Caki2 (cell line): ENCODE measurements at places on chromosomes 13 and 19.

DNA sequence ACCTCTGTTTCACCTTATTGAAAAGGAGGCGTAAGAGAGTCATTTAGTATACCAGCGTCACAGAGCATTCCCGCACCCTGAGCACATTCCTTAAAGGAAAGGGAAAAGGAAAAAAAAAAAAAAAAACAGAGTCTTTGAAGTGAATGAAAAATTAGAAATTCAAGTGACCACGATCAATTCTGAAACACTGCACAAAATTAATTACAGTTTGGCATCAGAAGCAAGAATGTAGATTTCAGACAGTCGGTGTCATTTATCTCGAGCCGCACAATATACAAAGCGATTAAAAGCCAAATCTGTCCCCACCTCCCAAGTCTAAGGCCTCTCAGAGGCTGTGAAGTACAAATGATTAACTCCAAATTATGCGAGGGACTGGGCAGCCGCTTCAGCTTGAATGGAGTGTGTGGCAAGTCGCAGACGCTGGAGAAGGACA, 173.7 kb upstream of the ZNF507 start:
- no peak for DNase-seq

- no peak for DNase-seq
These were observed 21.9 kb downstream of the CDC16 start for GRCh38 chr13:114256547-114256946.

DNA sequence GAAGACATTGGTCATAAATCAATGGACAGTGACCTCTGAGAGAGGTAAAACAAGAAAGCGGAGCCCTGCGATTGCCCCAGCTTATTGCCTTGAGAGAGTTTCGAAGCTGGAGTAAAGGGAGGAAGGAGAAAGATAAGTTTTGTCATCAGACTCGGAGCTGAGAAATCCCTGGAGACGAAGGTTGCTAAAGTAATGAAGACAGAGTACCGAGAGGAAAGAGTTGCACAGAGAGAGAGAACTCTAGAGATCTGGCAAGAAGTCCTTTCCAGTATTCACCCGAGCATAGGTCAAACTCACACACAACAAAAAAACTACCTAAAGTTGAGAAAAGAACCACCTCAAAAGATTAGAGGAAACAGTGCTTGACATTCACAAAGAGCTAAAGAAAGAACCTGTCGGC, 472.0 kb downstream of the DACH1 start:
- DNase-seq = no peak

DNA sequence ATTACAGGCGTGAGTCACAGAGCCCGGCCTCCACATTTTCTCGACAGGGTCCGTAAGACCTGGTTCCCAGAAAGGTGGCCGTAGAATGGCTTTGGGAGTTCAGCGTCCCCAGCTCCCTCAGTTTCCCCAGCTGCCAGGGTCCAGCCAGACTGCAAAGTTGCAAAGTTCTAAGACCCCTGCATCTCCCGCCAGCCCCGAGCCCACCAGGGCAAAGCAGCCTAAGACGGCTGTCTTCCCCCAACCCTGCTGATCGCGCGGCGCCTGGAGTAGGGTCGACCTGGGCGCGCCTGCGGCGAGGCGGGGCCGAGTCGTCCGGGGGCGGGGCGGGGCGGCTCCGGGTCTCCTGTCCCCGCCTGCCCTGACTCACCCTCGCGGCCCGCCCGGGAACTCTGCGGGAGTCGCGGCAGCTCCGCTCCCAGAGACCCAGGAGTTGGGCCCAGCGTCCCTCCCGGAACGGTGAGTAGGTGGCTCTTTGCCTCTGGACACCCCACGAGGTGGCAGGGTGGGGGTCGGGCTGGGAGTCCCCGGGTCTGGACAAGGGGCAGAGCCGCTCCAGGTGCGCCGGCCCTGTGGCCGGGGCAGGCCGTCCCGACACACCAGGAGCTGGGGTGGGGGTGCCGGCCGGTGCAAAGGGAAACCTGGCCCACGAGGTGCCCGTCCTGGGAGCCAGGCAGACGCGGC, at the start of gene LRRC8E:
TSS of gene LRRC8E (plus strand) at position 366 of the 681 bp plus-strand sequence. CDS start 7,094 bp downstream, outside the sequence.
- DNase-seq = peak; percentile 39

DNA sequence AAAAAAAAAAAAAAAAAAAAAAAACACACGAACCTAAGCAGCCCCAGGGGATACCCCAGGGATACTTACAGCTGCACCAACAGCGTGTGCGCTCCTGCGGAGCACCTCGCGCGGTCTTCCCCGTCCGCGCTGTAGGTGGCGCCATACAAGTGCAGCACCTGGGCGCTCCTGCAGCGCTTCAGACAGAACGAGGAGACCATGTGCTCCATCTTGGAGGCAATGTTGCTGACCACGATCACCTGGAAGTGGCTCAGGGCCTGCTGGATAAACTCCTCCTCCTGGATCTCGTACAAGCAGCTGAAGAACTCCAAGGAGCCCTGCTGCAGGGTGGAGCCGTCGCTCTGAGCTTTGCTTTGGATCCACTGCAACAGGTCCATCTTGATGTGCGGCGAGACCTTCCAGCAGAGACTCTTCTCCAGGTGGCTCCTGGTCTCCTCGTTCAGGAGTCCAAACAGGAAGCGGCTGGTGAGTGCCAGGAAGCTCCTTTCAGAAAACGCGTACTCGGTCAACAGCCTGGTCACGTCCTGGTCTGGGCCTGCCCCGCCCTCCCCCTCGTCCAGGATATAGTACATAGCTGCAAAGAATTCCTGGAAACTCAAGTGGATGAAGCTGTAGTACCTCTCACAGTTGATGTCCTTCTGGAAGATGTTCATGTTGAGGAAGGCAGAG, 14.5 kb downstream of the NLRP12 start:
- DNase-seq = no peak

DNA sequence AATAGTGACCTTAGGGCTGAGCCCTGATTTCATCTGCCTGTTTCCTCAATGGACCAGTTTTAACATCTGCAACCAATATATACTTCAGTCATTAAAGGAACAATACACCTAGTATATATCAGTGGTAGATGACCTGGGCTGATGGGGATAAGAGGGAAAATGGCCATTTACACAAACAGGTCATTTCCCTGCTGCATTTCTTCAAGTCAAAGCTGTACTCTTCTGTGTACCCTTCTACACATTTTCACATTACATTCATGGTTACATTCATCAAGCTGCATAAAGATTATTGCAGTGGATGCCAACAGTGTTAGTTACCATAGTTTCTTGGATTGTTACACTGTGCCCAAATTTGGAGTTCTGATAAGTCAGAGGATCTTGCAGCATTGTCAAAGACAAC, 81.2 kb upstream of the RAP2A start:
- no peak for DNase-seq

DNA sequence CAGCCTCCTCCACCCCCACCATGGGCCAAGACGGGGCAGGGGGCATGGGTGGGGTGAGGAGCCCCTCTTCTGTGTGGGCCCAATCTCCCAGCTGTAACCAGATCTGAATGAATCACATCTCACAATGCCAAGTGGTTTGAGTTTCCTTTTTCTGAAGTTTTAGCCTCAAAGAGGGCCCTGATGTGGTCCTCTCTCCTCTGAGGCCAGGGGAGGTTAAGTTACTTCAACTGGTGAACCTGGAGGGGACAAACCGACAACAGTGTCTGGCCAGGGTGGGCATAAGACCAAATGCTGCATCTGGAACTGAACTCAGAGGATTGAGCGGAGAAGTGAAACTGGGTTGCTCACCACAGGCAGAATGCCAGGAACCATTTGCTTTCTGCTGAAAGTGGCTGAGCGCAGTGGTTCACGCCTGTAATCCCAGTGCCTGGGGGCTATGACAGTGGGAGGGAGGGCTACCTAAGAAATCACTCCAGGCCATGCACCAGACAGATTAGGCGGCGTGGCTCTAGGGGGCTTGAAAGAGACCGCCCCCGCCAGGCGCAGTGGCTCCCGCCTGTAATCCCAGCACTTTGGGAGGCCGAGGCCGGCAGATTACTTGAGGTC, 15.4 kb upstream of the IRGC start:
- no peak for DNase-seq

- DNase-seq = no peak
These were observed 18.7 kb downstream of the MEX3D start for GRCh38 chr19:1549332-1549945.

DNA sequence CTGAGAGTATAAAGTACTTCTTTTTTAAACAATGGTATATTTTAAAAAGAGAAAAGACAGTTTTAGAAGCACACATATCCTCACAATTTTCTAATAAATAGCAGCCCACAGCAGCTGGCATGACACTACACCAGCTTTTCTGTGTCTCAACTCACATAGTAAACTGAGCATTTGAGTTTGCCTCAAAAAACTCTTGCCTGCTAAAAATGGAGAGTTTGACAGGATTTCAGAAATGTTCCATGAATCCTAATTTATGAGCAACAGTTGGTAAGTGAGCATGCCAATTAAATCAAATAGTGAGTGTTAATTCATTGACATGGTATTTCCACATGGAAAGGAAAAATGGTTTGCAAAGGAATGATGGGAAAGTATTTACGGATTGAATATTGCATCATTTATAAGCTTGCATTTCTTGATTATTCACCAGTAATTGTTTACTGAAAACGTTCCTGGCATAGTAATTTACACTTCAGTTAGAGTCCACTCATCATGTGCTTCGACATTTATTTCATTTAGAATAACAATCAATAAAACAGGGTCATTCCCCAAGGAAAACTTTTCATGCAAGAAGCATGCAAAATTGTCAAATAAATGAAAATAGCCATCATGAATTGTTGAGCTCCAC, 323.0 kb downstream of the EFNB2 start:
- DNase-seq = no peak

- no peak for DNase-seq
These were observed 19.1 kb downstream of the TMEM150B start for GRCh38 chr19:55305983-55306562.

DNA sequence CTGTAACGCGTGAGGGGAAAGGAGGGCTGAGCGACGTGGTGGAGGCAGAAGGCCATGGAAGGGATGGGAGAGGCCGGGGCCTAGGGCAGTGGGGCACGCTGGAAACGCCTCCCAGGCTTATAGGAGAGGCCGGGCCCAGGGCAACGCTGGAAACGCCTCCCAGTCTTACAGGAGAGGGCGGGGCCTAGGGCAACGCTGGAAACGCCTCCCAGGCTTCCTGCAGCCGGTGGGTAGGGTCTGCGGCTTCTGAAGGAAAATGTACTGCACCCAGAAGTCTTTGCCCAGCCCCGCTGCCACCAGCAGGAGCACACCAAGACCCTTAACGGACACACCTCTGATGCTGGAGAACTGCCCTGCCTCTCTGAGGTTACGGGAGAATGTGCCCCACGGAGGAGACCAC, 9.1 kb downstream of the CACTIN start:
- DNase-seq = no peak

DNA sequence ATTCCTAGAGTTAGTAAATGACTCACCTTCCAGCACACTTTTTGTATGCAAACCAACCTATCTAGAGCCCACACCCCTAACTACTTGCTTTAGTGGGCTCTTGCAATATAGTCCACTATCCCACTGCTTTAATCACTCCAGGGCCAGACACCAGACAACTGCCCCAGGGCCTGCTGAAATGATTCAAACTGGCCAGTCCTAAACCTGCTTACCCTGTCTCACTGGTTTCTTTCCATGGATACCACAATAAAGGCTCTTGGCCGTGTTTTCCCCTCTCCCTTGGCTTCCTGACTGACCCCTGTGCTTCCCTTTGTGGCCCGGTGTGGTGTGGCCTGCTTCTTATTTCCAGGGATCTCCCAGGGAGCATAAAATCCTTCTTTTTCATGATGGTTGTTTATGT, 14.6 kb downstream of the HS6ST3 start:
- no peak for DNase-seq

DNA sequence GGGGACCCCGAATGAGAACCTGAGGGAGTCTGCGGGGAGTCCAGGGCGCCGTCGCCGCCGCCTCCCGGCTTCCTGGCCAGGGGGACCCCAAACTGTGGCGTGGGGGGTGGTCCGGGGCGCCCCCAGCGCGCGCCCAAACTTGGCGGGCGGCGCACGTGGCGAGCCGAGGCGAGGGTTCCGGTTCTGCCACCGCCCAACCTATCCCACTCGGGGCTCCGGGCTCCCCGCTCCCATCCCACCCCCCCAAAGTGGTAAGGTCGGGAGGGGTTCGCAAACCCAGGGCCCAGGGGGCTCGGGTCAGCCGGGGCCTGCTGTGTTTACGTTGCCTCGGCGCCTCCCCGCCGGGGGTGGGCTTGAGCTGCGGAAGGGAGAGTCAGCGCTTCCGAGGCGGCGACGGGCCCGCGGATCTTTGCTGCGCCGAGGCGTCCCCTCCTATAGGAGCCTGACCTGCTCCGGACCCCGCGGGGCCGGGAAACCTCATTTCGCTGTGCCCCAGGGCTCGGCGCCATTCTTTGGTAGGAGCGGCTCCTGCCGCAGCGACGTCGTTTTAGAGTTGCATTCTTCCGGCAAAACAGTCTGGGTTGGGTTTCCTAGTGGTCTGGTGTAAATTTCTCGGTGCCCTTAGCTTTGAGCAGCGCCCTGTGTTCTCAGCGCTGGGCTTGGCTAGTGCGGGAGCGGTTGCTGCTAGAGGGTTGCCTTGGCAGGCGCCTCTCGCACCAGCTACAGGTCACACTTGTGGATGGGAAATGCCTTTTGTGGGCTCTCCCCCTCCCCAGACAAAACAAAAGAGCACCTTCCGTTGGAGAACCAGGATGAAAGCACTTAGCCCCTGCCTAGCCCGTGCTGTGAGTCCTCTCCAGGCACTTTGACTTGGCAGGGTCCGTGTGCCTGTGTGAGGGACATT, 1.2 kb downstream of the DAZAP1 start:
- no peak for DNase-seq

GRCh38 chr19:13887517-13887916, 10.6 kb downstream of the NANOS3 start:
- no peak for DNase-seq

GRCh38 chr13:40341096-40341471, 325.4 kb downstream of the FOXO1 start:
- no peak for DNase-seq

DNA sequence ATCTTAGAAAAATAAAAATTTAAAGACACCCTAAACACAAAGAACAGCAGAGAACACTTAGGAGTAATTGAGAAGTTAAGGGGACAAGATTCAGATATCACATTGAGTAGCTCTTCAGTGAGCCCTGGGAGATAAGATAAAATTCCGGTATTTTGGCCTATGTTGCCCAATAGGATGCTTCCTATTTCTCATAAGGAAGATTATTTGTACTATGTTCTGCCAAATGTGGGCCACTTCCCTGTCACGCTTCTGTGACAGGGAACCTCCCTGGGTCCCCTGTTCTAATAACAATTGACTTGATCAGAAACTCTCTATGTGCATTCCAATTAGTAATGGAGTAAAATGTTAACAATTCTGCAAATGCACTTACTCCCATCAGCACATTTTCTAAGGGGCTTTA, 310.7 kb downstream of the MYO16 start:
- no peak for DNase-seq

- DNase-seq = no peak
These were observed 1525.4 kb downstream of the SLITRK1 start for GRCh38 chr13:82356667-82357410.

GRCh38 chr13:99617474-99618255, 116.4 kb downstream of the TM9SF2 start:
- DNase-seq = peak; percentile 7

GRCh38 chr19:29812881-29813275, 1.1 kb downstream of the CCNE1 start:
- DNase-seq = no peak

- DNase-seq = no peak
These were observed 48.2 kb downstream of the PIN1 start for GRCh38 chr19:9883231-9883758.
